ENCODE measurements at places on chromosomes 3 and 15.

DNA sequence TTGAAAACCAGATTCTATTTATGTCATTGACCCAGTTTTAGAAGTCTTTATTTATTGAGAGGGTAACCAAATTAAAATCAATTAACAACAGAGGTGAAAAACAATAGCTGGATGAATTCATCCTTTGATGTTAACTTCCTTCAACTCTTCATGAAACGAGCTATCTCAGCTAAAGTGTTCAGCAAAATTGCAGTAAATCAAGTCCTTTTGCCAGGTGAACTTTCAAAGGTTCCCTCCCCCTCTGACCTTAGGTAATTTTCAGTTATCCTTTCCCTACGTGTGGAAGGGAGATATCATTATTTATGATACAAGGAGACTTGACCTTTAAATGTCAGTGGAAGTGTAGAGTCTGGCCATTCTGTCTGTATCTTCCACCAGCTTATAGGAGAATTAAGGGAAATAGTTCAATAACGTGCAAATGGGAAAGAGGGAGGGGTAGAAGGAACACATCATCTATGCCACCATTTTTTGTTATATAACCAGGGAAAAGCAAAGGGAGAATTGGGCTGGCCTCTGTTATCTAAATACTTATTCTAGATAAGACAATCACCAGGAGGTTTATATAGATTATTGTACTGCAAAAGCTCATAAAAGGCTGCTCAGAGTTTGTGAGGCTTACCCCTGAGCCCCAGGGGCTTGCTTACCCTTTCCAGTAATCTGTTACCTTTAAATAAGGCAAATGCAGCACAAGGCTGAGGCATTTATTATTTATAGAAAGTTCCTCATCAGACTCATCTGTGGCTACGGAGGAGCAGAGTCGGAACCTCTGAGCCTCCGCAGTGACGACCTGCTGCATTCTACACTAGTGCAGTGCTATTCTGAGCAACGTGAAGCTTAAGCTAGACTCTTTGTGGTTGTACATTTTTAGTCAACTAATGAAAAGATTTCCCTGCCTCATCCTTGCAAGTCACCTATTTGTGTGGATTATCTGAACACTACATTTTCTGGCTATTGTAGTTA, 97.7 kb upstream of the ZBED2 start:
- DNase-seq = no peak

DNA sequence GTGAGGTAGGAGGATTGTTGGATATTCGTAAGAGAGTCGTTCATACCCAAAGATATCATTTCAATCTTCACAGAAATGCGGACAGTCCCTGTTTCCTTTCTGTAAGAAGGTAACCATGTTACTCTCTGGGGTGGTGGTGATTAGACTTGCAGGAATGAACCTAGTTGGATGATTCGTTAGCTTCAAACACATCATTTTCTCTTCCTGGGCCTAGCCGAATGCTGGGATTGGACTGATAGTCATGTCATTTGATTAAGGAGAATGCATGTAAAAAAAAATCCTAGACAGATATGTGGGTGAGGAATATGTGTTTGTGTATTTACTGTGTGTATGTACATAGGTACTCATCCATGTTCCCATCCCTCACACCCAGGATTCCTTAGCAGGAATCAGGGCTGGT, 12.4 kb downstream of the SLCO3A1 start:
- DNase-seq = no peak

GRCh38 chr3:57818772-57819171, 62.7 kb downstream of the SLMAP start:
- no peak for DNase-seq

- no peak for DNase-seq
Observed at GRCh38 chr3:40523781-40524180, 979 bp upstream of the ZNF621 start.

DNA sequence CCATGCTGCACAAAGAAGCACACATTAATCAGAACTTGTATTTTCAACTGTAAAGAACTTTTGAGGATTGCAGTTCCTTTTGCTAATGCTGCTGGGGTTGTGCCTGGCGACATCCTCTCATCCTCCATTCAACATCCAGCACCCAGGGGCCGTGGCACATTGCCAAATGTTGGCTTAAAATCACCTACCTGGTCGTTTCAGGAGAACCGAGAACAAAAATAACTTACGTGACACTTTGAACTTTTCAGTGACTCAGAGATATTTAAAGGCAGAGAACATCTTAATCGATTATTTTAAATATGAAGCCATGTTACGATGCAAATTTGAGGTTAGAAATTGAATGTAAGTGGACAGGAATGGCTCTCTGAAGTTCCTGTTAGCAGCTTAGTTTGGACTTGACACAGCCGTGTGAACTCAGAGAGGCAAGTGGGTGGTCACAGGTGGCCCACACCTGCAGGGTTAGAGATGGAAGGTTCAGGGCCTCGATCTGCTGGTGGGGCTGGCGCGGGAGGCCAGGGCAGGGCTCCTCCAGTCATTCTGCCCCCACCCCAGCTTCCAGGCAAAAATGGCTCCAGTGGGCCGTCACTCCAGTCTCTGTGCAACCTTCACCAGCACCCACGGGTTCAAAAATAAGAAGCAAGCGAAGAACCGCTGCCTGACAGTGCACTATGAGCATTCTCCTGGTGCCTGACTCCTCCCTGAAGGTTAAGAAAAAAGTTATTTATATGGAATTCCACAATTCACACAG, 12.2 kb downstream of the LRRK1 start:
- DNase-seq = no peak

- no peak for DNase-seq
Observed at GRCh38 chr3:30443756-30444673, 162.4 kb upstream of the TGFBR2 start.

- DNase-seq = no peak
Observed at GRCh38 chr15:78838489-78838888, 27.2 kb upstream of the ADAMTS7 start.

DNA sequence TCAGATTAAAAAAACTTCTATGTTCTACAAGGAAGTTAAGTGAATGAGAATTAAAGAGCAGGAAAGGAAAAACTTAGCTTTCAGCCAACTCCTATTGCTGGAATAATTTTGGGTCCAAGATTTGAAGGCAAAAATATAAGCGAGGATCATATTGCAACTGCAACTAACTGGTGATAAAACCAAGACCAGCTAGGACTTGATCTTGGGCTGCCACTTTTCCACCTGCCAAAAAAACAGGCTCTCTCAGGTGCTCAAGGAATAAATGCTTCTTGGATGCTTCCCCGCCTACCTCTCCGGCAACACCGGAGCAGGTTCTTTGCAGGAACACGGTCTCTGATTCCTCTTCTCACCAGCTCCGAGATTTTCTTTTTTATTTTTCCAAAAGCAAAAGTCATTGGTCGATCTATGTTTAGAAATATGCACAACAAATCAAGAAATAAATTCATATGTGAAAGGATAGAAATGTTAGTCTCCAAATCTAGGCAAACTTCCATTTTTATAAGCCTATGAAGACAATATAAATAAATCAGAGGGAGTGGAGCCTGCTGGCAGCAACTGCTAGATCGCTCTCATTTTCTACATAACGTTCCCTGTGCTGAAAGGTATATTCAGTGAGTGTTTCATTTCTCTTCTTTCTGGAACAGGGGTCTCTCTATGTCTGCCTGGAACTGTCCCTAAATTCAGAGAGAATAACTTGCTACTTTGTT, 241.9 kb downstream of the NTRK3 start:
- DNase-seq = no peak
